ENCODE measurements at places on chromosomes 2 and 18.

GRCh38 chr2:206086716-206087350 lies 859 bp upstream of the INO80D start:
- peak; percentile 13 for DNase-seq

GRCh38 chr2:136770384-136770783 lies 5.0 kb downstream of the THSD7B start:
- DNase-seq, result no peak

- no peak for DNase-seq
These were observed 6.7 kb downstream of the SFTPB start for GRCh38 chr2:85661139-85661858.

DNA sequence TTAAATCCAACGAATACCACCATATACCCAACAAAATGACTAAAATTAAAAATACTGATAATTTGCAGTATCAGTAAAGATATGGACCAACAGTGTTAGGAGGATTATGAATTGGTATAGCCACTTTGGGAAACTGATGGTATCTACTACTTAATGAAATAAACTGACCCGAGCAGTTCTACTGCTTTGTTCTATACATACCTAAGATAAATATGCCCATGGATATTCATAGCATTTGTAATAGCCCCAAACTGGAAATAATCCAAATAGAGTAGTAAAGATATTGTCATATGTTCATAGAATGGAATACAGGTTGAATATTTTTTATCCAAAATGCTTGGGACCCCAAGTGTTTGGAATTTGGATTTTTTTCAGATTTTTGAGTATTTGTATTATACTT lies 20.7 kb downstream of the PPP1CB start:
- DNase-seq, result no peak

DNA sequence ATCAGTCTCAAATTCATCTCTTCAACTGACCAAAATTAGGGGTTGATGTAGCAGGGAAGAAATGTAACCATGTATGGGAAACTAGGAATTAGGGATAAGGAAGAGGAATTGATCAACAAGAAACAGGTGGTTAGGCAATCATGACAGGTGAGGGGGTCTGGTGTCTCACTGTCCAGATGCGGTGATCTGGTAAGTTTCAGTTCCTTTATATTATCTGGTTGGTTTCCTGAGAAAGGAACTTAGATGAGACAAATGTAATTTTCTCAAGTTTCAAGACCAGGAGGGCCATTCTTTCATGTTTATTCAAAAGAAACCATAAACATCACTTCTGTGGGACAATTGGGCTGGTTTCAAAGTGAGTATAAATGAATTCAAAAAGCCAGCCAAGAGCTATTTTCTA lies 306.2 kb upstream of the KCNJ3 start:
- no peak for DNase-seq

DNA sequence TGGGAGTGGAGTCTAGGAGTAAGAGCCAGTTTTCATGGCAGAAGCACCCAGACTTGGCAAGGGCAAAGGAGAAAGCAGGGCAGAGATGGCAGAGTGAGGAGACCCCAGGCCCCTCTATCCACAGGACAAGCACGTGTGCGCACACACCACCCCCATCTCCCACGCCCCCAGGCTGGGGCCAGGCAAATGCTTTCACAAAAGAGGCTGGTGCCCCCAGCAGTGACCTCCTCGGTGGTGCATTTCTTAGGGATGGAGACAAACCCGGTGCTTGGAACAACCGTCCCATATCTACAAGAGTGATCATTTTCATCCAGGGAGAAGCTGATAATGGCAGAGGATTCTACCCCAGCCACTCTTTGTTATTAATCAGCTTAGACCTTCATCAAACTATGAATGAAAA lies 62.0 kb downstream of the KCNF1 start:
- DNase-seq, result no peak

- DNase-seq, result no peak
These were observed 2.0 kb downstream of the C2orf92 start for GRCh38 chr2:97671526-97671925.

DNA sequence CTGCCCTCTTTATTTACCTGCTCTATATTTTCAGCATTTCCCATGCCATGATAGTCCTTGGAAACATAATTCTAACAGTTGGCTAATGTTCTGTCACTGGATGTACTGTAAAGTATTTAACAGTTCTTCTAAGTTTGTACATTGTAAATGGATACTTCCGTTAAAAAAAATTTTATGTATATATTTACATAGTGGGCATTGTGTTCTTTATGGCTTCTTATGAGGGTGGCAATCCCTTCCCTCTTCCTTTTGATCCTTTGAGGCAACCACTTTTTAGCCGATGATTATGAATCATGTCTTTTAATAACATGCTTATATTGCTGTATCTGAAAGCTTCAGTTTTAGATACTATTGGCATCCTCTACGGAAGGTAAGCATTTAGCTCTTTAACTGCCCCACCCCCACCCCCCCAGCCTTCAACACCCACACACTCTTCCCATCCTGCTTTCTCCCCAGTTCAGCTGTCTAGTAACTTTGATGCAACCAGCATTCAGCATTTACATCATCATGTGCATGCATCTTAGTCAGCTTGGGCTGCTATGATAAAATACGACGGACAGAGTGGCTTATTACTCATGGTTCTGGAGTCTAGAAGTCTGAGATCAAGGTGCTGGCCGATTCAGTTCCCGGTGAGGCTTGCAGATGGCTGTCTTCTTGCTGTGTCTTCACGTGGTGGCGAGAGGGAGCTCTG lies 21.0 kb upstream of the EDAR start:
- peak; percentile 43 for DNase-seq

- DNase-seq, result no peak
These were observed 362.7 kb upstream of the SLC8A1 start for GRCh38 chr2:40814616-40815015.

Data from fibroblast of skin of right quadriceps (primary cell).